Pulmonary artery endothelial cell (primary cell): ENCODE measurements at places on chromosomes 6 and 20. TPM values are rescaled to one million over a fixed set of nuclear protein-coding genes. Genes with fewer than 3 reads are reported as not detected.

DNA sequence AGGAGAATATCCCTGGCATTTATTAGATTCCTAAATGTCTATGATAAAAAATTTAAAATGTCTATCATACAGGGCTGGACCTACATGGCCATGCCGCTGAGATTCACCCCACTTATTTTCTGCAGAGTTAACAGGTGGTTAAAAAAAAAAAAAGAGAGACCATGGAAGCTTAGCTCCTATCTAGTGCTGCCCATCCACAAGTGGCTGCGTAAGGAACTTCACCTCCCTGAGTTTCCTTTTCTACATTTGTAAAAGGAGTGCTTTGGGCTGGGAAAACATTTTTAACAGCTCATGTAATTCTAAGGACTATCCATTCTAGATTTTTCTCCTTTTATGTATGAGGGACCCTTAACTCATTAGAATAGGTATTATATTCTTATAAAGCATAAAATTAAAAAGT lies 534.1 kb downstream of the MMUT start:
- no peak for DNase-seq

- DNase-seq, result no peak
These were observed 1.9 kb upstream of the DEF6 start for GRCh38 chr6:35295521-35296315.

DNA sequence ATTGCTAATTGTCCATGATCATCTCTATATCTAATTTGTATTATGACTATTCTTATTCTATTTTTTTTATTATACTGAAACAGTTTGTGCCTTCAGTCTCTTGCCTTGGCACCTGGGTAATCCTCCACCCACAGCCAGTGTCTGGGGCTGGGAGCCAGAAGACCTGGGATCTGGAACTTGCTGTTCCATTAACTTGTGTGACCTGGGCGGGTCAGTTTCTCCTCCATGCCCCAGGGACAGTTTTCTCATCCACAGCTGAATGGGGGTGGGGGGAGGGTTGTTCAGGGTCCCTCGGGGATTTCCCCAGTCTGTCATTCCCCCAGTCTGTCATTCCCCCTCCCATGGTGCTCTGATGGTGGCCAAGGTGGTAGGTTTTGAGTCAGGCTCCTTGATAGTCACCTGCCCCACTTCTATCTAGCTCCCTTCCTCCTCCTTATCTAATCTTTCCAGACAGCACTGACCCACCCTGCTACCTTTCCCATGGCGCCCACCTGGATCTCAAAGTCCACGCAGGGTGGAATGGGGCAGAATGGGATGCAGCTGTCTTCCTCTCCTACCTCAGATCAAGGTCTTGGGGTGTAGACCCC lies 10.9 kb downstream of the ITPR3 start:
- DNase-seq, result no peak

GRCh38 chr20:12022126-12022525 lies 104.4 kb downstream of the BTBD3 start:
- no peak for DNase-seq

DNA sequence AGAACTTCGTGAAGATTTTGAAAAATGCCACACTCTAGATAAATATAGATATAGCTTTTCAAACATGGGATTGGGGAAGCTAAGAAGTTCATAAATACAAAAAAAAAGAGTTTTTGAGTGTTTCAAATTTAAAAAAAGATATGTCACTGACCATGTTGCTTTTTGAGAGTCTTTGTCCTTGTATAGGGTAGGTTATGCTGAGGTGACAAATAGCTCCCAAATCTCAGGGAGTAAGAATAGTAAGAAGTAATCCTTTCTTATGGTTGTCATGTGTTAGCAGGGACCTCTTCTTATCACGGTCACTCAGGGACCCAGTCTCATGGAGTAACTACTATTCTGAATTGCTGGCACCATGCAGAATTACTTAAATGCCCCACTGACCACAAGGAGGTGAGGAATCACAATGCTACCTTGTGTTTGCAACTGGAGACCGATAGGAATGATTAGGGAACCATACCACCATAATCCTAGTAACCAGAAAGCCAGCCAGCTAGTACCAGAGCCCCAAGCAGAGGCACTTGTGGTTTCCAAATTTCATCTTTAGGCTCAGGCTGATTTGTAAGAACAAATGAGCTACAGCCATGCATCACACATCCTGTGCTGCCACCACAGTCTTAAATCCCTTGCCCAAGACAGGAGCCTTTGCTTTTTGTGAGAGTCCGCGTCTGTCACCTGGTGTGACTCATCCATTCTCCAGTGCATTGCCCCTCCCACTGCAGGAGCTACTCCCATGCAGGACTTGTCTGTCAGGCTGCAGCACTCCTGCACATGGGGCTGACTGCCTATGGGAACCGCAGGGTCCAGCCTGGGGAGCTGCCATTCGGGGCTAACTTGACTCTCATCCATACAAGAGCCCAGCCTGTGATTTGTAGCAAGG lies 42.4 kb upstream of the ADGRF4 start:
- DNase-seq, result no peak

The RSPO3 gene
- 0.67 and 2.8 TPM in 2 replicates for total RNA-seq

The CCN5 gene
- total RNA-seq, result not detected in 2 replicates

GRCh38 chr20:11008444-11009033 lies 334.7 kb upstream of the JAG1 start:
- no peak for DNase-seq

The CHRNA4 gene
- not detected in 2 replicates for total RNA-seq

GRCh38 chr6:105035299-105035698 lies 78.4 kb downstream of the LIN28B start:
- DNase-seq, result no peak

DNA sequence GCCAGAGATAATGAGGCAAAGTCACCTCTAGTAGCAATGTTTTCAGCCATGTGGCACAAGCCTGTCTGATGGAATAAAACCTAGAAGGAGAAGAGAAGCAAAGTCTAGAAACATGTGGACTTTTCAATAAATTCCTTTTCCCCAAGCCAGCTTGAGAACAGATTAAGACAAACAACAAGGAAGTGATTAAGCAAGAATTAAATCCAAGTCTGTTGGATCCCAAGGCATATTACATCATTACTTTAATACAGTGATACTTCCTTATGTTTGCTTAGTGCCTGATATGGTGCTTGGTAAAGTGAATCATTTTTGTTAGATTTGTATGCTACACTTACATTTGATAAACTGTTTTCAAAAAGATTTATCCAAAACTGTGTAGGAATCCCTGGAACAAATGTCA lies 260.3 kb upstream of the FAM83B start:
- DNase-seq, result no peak

GRCh38 chr6:121158438-121158837 lies 175.8 kb downstream of the TBC1D32 start:
- no peak for DNase-seq

The TREML1 gene
- total RNA-seq, result not detected in 2 replicates

DNA sequence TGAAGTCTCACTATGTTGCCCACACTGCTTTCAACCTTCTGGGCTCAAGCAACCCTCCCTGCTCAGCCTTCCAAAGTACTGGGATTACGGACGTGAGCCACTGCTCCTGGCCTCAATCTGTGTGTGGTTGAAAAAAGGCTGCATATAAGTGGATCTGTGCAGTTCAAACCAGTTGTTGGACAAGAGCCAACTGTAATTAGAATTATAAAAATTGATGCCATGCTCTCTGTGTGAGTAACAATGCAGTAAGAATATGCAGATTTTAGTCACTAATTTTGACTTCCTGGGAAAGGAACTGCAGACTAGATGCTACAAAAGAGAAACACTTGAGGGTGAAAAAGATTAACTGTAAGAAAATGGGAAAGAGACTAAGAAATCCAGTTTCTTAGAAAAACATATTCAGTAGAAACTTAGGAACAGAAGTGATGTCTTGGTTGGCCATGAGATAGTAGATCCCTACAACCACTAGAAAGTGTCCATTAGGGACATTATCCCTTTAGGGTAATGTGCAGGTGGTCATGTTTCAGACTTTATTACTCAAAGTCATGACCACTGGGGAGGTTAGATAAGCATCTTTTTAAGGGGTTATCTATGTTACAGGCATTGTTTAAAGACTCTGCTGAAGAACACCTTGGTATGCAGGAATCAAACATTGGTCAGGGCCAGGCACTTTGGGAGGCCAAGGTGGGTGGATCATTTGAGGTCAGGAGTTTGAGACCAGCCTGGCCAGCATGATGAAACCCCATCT lies 26.3 kb downstream of the ITCH start:
- no peak for DNase-seq

- no peak for DNase-seq
These were observed 19.7 kb downstream of the BTN2A1 start for GRCh38 chr6:26477426-26477825.

The C6orf132 gene
- total RNA-seq, result 0.25 TPM in 1 of 2 replicates, not detected in the other

DNA sequence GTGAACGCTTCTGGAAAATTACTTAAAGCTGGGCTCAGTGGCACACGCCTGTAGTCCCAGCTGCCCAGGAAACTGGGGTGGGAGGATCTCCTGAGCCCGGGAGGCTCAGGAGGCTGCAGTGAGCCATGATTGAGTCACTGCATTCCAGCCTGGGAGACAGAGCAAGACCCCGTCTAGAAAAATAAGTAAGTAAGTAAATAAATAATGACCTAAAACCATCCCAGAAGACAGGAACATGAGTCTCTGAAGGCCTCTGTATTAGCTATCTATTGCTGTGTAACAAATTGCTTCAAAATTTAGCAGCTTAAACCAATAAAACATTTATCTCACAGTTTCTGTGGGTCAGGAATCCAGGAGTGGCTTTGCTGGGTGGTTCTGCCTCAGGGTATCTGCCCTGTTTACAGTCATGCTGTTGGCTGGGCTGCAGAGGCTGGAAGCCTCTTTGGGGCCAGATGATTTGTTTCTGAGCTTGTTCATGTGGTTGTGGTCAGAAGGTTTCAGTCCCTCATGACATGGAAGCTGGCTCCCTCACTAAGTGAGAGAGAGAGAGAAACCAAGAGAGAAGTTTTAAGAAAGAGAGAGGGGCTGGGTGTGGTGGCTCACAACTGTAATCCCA lies 48.4 kb upstream of the NCOA3 start:
- no peak for DNase-seq

GRCh38 chr6:100493206-100493888 lies 28.6 kb upstream of the SIM1 start:
- no peak for DNase-seq

- DNase-seq, result no peak
These were observed 57.8 kb downstream of the SSR1 start for GRCh38 chr6:7254980-7255835.

The FAM83D gene
- 19.3 and 57.1 TPM in 2 replicates for total RNA-seq

GRCh38 chr20:39013662-39014109 lies 51.5 kb downstream of the DHX35 start:
- DNase-seq, result no peak

- DNase-seq, result no peak
These were observed 336.0 kb downstream of the SYNE1 start for GRCh38 chr6:152301021-152301764.

GRCh38 chr6:128482642-128483041 lies 37.8 kb downstream of the PTPRK start:
- DNase-seq, result no peak

DNA sequence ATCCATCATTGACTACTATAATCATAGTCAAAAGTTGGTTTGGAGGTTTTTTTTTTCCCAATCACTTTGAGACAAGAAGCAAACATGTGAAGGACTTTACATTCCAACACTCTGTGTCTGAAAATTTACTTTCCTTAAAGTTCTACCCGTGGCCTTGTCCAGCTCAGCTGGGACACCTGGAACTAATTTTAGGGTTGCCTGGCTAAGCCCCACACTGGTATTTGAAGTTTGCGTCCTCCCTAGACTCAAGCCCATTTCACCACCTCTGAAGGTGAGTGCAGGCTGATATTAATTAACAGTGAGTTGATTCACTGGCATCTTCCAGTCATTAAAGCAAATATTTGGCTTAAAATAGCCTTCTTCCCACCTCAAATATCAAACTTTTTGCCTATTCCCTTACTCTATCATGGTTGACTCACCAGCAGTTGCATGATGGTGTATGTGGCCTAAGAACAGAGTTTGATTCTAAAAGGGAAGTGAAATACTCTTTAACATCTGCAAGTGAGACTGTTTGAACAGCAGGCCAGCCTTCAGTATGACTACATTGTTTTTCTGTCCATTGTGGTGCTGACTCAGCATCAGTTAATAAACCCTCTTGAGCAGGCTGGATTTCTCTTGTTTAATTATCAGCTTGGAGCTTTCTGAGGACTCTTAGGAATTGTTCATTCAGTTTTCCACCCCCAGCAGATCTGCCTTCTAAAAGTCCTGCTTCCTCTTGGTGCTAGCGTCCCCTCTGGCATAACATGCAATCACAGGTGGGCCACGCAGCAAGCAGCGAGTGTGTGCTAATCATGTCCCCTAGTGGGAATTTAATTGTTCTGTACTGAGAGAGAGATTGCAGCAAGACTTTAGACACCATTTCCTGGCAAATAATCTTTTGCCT lies 1.8 kb upstream of the PRDM1 start:
- DNase-seq, result no peak

The CTSZ gene
- total RNA-seq, result 223 and 244 TPM in 2 replicates

The PTK7 gene
- total RNA-seq, result 2.6 and 5.8 TPM in 2 replicates

GRCh38 chr6:165605182-165605875 lies 57.7 kb downstream of the PDE10A start:
- no peak for DNase-seq

DNA sequence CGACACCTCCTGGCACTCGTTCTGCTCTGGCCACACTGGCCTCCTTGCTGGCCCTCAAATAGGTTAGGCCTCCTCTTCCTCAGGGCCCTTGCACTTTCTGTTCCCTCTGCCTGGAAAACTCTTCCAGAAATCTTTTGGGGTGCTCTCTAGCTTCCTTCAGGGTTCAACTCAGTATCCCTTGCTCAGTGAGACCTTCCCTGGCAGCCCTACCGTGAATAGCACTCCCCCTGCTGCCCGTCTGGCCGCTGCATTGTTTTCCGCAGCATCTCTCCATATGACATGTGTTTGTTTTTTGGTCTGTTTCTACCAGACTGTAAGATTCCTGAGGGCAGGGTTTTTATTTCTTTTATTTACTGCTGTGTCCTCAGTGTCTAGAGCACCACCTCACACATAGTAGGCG lies 6.7 kb downstream of the DDX27 start:
- no peak for DNase-seq

The GPR6 gene
- not detected in 2 replicates for total RNA-seq

The GPX5 gene
- not detected in 2 replicates for total RNA-seq

The NKX2-2 gene
- not detected in 2 replicates for total RNA-seq

The PGC gene
- total RNA-seq, result not detected in 2 replicates

GRCh38 chr6:71983131-71983530 lies 96.8 kb downstream of the RIMS1 start:
- no peak for DNase-seq

DNA sequence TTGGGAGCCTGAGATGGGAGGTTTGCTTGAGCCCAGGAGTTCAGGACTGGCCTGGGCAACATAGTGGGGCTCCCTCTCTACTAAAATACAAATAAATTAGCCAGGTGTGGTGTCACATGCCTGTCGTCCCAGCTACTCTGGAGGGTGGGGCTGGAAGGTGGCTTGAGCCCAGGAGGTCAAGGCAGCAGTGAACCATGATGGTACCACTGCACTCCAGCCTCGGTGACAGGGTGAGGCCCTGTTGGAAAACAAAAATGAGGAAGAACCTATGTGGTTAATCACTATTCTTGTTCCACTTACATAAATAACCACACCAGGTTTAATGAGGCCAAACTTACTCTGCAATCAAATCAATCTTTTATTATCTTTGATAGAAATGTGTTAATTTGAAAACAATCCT lies 5.4 kb downstream of the PPDPF start:
- no peak for DNase-seq
